Liver (tissue), 10 donors: ENCODE measurements at places on chromosomes 2 and 18.

DNA sequence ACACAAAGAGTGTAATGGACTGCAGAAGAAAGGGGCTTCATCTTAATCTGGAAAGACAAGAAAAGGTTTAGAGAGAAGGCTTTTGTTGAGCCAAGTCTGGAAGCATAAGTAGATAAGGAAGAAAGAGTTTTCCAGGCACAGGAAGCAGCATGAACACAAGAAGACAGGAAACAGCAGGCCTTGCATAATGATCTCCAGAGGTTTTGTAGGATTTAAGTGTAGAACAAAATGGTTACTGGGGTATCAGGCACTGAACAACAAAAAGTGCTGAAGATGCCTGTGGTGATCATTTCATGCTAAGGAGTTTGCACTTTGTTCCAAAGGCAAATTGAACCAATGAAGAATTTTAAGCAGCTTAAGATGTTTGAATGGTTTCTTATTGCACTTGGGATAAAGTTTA is 281.6 kb upstream of the TANK start:
- no peaks in the 10 kb centered on the region for H3K27me3 ChIP-seq
- no peaks in the 10 kb centered on the region for H3K36me3 ChIP-seq
- no peak overlapping the region for H3K27ac ChIP-seq
- no peaks in the 10 kb centered on the region for H3K4me1 ChIP-seq
- DNase-seq: no peak
- no peak overlapping the region for H3K4me3 ChIP-seq

GRCh38 chr2:68390586-68390985 is 25.5 kb downstream of the PLEK start:
- H3K36me3 ChIP-seq: no peaks in the 10 kb centered on the region
- H3K4me3 ChIP-seq: no peak overlapping the region
- peak overlapping the region; percentile 20 for H3K27ac ChIP-seq
- no peaks in the 10 kb centered on the region for H3K27me3 ChIP-seq

GRCh38 chr2:240404174-240404852 is 31.1 kb upstream of the GPC1 start:
- DNase-seq: no peak
- no peaks in the 10 kb centered on the region for H3K27me3 ChIP-seq
- no peaks in the 10 kb centered on the region for H3K4me1 ChIP-seq
- H3K4me3 ChIP-seq: no peak overlapping the region
- no peak overlapping the region for H3K27ac ChIP-seq

DNA sequence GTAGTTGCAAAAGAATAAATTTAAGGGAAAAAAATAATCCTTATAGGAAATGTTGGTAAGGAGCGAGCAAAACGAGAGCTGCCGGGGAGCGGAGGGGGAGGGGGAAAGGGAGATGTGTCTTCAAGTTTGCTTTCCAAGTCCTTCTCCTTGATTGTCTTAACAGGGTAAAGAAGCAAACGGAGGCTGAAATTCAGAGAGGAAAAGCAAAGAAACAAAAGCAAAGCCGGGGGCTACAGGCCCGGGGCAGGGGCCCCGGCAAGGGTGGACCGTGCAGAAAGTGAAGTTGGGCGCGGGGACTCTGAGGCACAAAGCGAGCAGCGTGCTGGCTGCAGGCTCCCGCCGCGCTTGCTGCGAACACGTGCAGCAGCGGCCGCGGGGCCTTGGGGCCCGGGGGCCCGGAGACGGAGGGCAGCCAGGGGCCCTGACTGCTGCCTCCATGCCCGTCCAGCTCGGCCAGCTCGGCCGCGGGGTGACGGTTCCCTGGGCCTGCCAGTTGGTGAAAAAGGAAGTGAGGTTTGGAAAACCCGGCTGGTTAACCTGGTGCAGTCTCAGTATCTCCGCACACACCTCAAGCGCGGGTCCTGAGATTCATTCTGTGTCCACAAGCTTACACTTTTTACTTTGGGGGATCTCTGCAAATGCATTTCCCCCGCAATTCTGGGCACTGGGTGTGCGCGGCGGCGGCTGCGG is 4.1 kb downstream of the BCL11A start:
- DNase-seq: peak; percentile 52
- H3K36me3 ChIP-seq: no peaks in the 10 kb centered on the region

- H3K27ac ChIP-seq: no peak overlapping the region
- no peaks in the 10 kb centered on the region for H3K36me3 ChIP-seq
- H3K4me1 ChIP-seq: no peaks in the 10 kb centered on the region
These were observed 269.4 kb downstream of the ETAA1 start for GRCh38 chr2:67666386-67667053.
